ENCODE measurements at places on chromosomes 6 and 20. TPM values are rescaled to one million over a fixed set of nuclear protein-coding genes. Genes with fewer than 3 reads are reported as not detected.

RAET1G gene
- total RNA-seq, result 0.20 TPM

HLA-DOA gene
- total RNA-seq, result not detected

VWA7 gene
- 0.40 TPM for total RNA-seq

SPTLC3 gene
- under 0.01 TPM for total RNA-seq

DEFB129 gene
- total RNA-seq, result not detected

SLC17A1 gene
- not detected for total RNA-seq

KCNB1 gene
- total RNA-seq, result under 0.01 TPM

CYP21A2 gene
- total RNA-seq, result not detected

PRPH2 gene
- total RNA-seq, result 0.60 TPM

MUC21 gene
- total RNA-seq, result not detected

OPRL1 gene
- 3.0 TPM for total RNA-seq

ARG1 gene
- not detected for total RNA-seq

AIF1 gene
- not detected for total RNA-seq

UBE2C gene
- 4.2 TPM for total RNA-seq

OR2W1 gene
- not detected for total RNA-seq

PNLDC1 gene
- total RNA-seq, result not detected
